Stimulated activated CD8-positive, alpha-beta memory T cell treated with anti-CD3 and anti-CD28 coated beads, Interleukin-15, amount 100 ng/mL, for 1 hour (primary cell): ENCODE measurements at places on chromosomes 5 and 9.

- no peak for DNase-seq
Observed at GRCh38 chr5:178280631-178281030, 48.0 kb upstream of the PHYKPL start.

GRCh38 chr5:75666801-75667200 lies 50.4 kb downstream of the POC5 start:
- DNase-seq = no peak

- DNase-seq = no peak
Observed at GRCh38 chr5:80134876-80135275, 99.7 kb downstream of the THBS4 start.

DNA sequence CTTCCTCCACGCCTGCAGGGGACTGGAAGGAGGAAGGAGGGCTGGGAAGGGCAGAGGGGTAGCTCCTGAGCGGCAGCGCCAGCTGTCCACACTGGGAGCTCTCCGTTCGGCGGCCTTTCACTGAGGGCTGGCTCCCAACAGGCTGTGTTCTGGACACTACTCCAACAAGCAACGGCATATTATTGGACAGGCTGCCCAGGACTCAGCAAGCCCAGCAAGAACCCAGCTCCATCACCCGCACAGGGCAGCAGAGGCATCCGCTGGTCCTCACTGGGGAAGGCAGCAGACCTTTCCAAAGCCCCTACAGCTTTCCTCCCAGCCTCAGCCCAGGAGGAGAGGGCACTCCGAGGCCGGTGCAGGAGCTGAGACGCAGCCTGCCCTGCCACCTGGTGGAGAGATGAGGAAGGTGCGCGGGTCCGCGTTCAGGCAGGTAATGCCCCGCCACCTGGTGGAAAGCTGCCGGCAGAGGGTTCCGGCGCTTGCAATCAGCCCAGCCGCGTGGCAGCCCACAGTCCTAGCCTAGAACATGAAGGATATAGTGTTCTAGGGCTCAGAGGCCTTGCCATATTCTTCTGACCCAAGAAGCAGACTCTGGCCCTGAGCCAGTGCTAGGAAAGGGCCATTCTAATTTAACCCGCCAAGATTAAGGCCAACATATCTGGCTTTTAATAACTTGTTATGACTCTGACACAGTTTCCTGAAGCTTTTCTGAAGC lies 74.4 kb downstream of the NRG2 start:
- peak; percentile 77 for DNase-seq

DNA sequence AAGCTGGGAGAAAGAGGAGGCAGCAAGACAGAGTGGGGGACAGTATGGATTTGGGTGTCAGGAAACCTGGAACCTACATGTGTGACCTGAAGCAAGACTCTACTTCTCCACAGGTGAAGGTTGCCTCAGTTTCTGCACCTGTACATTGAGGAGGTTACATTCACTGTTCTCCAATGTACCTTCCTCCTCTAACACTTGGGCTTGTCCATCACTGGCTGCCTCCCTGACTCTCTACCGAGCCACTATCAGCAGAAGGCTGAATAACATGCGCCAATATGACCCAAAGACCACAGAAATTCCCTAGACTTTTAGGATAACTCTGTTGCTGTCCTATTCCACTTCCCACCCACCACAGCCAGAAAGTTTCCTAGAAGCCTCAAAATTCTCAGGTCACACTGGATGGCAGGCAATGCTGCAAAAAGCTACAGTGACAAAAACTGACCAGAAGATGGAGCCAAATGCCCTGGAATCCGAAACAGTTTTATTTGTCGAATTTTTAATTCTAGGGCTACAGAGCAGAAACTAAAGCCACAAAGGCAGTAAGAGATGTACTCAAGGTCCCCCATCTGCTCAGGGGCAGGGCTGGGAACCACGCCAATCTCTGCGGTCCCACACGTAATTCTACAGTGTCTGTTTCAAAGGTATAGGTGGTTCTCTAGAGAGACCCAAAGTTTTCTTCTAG lies 64.4 kb downstream of the FAM114A2 start:
- no peak for DNase-seq
